Amniotic stem cell (primary cell): ENCODE measurements at places on chromosomes 2 and 18.
A peak's percentile ranks its signal among the peaks of the same experiment; 100 is the strongest.

GRCh38 chr2:6446938-6447608 lies 418.6 kb downstream of the CMPK2 start:
- DNase-seq, result no peak

- no peak for DNase-seq
Measured at GRCh38 chr18:11327391-11328009, 178.1 kb upstream of the PIEZO2 start.

GRCh38 chr2:157196956-157197355 lies 60.5 kb upstream of the GALNT5 start:
- DNase-seq, result no peak

DNA sequence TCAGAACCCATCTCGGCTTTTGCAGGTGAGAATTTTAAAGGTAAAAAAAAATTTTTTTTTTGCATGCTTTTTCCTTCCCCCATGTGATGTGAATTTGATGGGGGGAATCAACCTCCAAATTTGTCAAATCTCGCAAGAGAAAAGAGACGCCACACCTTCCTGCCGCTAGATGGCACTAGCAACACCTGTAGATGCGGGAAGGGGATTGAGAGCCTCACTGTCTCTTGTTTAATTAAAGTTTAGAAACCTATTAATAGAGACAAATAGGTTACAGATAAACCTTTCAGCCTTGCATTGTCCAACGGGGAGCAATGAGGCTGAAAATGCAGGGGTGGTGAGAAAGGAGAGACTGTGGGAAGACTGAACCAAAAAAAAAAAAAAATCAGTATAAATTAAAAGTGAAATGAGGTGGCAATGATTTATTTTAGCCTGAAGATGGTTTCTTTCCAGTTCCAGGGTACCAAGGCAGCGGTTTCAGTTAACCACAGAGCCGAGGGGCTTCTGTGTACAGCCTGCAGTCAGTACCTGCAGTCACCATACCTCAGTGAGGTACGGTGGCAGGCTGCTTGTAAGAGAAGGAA lies 84.6 kb downstream of the NRP2 start:
- DNase-seq, result no peak

DNA sequence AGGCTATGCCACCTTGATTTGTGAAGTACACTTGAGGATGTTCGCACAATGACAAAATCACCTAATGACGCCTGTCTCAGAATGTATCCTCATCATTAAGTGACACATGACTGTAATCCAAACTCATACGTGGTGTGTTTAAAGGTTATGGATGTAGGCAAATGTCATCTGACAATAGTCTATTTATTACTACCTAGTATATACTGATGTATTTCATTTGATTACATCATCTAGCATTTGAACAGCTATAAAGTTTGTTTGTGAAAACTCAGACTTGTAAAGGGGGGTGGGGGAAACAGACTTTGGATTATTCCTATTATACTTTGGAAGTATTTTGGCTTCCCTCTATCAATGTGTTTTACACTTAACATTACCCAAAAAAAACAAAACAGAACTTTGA lies 129.9 kb downstream of the TANC1 start:
- no peak for DNase-seq

GRCh38 chr18:10519366-10519765 lies 6.5 kb upstream of the NAPG start:
- no peak for DNase-seq

DNA sequence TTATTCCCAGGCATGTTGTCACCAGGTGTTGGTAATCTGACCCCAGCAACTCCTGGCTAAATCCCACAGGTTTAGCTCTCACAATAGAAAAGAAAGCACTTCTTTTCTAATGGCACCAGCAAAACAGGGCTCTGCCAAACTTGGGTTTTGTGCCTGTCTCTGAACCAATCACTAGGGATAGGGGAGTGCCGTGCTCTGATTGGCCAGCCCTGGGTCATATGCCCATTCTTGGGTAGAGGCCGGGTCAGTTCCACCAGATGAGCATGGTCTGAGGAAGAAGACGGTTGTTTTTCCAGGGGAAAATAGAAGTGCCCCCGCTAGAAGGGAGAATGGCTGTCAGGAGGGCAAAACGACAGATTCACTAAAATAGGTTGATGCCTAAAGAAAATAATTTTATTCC lies 14.7 kb downstream of the CDK15 start:
- DNase-seq, result no peak

GRCh38 chr2:204842661-204843485 lies 297.6 kb downstream of the PARD3B start:
- peak; percentile 71 for DNase-seq

- DNase-seq, result no peak
Measured at GRCh38 chr2:54681416-54681815, 42.0 kb upstream of the EML6 start.

- DNase-seq, result no peak
Measured at GRCh38 chr18:37714691-37715090, 149.1 kb upstream of the CELF4 start.
